ENCODE measurements at places on chromosomes 13 and 19.

- no peak for DNase-seq
These were observed at the start of gene ARHGAP35 for GRCh38 chr19:46860846-46861690. TSS of gene ARHGAP35 (plus strand) at chr19:46860997. CDS start at chr19:46918676, 57,679 bp downstream.

DNA sequence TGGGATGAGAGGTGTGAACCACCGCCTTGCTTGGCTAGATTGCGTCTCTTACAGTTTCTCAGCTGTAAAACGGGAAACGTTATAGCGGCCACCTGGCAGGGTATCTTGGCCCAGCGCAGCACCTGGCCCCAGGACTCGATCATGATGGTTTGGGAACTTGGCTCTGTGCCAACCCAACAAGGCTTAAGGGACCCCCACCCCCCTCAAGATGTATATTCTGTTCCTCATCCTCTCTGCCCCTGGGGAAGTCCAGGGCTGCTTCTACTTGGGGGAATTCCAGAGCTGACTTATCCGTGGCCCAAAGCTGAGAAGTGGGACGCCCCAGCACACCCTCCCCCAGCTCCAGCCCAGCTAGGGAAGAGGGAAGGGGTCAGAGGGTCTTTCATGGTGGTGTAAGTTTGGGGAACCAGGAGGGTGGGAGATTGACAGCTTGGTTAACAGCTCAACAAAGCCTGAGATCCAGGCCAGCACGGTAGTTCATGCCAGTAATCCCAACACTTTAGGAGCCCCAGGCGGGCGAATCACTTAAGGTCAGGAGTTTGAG, 695 bp downstream of the ICAM1 start:
- DNase-seq = no peak

- DNase-seq = peak; percentile 99
These were observed 16.9 kb upstream of the BTBD2 start for GRCh38 chr19:2032296-2032941.

GRCh38 chr19:14686411-14686810, 3.4 kb upstream of the ZNF333 start:
- DNase-seq = no peak

DNA sequence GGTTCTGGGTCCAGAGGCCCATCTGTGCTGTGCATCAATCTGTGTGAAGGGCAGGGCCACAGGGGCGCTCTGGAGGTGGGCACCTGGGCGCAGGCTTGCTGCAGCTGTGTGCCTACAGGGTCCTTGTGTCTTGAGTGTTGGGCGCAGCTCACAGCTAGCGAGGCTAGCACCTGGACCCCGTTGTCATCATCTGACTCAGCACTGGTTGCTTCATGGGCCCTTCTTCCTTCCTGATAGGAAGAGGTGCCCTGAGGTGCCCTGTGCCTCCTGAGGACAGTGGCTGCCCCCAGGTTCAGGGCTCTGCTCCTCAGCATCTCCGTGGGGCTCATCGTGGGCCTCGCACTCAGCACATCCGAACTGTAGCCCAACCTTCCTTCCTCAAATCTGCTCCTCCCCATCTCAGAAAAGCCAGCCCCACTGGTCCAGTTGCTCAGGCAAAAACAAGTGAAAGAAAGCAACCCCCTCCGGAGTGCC, 54.8 kb downstream of the GATAD2A start:
- no peak for DNase-seq

Data from thyroid gland (tissue), 4 donors.